Esophagus mucosa (tissue), 1 donor: ENCODE measurements at places on chromosomes 12 and 14. TPM values are rescaled to one million over a fixed set of nuclear protein-coding genes. Genes with fewer than 3 reads are reported as not detected.

- ATAC-seq = peak; percentile 47
Observed at GRCh38 chr12:95789126-95790032, 1.2 kb downstream of the NTN4 start.

The ACSM4 gene
- total RNA-seq = not detected

- peak; percentile 90 for ATAC-seq
Observed at GRCh38 chr12:83818881-83819280, 1093.7 kb downstream of the SLC6A15 start.

- no peak for ATAC-seq
Observed at GRCh38 chr12:32548691-32549281, 130.3 kb upstream of the DNM1L start.

GRCh38 chr14:82313889-82314288, 780.2 kb upstream of the SEL1L start:
- ATAC-seq = no peak

DNA sequence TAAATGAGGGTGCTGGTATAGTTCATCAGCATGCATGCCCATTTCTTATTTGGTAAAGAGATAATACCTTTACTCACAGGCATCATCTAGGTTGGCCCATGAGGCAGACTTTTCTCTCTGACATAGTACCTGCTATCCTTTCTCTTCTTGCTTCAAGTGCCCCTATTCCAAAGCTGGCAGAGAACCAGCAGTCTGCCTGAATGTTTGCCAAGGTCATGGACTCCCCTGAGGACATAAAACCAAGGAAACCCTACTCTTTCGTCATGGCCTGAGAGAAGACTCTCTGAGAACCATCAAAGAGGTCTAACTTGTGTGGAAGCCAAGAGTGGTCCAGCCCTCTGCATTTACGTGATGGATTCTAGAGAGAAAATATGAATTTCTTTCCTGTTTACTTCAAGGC, 11.9 kb downstream of the PPP1R36 start:
- no peak for ATAC-seq

GRCh38 chr14:63605041-63605532, 36.6 kb downstream of the WDR89 start:
- no peak for ATAC-seq

- no peak for ATAC-seq
Observed at GRCh38 chr12:111393700-111394300, 11.9 kb upstream of the SH2B3 start.
